ENCODE measurements at places on chromosomes 7 and 10. TPM values are rescaled to one million over a fixed set of nuclear protein-coding genes. Genes with fewer than 3 reads are reported as not detected.

GRCh38 chr7:28192786-28193585 lies 12.4 kb upstream of the JAZF1 start:
- DNase-seq = no peak

DNA sequence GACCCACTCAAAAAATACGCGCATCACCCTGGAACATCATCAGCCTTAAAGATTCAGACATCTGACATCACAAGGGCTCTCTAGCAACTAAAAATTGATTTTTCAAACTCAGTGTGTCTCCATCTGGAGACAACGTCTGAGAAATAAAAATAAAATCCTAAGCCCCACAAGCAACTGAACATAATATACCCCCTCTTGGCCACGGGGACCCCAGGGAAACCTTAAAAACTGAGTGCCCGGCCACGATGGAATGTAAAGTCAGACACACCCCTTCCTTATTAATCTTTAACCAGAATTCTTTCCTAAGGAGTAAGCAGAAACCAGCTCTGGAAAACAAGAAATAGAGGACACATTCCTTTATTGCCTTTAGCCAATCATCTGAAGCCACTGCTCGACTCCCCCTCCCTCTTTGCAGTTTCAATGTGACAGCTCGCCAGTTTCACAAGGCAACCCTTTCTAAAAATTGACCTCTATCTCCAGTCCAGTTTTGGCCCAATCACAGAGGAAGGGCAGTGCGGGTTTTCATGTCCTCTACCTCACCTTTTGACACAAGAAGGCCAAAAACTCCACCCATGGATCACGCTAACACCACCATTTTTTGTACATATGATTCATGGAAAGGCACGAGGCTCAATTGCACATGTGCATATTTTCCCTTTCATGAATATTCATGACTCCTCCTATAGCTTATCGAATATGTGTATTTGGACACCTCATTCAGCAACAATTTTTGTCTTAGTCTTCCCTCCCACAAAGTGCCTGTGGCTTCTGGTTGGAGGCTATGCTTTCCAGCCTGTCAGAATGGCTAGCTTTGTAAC lies 24.2 kb downstream of the IFIT3 start:
- no peak for DNase-seq

DNA sequence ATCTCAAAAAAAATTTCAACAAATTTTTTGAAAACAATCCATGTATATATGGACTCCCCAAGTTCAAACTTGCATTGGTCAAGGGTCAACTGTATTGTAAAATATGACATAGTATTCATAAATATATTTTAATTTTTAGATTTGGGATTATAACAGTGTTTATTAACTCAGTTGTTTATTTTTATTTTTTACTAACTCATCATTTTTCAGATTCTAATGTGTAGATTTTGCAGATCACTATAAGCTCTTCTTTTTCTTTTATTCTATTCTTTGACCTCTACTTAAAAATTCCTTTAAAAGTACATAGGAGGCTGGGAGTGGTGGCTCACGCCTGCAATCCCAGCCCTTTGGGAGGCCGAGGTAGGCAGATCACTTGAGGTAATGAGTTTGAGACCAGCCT lies 8.7 kb downstream of the MEIG1 start:
- DNase-seq = no peak

- DNase-seq = no peak
Observed at GRCh38 chr7:157867685-157868305, 531.0 kb downstream of the DNAJB6 start.

CNOT4 gene
- total RNA-seq = 21.1 TPM

WDR86 gene
- total RNA-seq = not detected

PRR15 gene
- not detected for total RNA-seq

HIF1AN gene
- 53.6 TPM for total RNA-seq

GRCh38 chr10:76632767-76633051 lies 1004.9 kb downstream of the KCNMA1 start:
- no peak for DNase-seq

JCAD gene
- total RNA-seq = 0.16 TPM

FAM237B gene
- not detected for total RNA-seq

EPHA1 gene
- 1.6 TPM for total RNA-seq

DNA sequence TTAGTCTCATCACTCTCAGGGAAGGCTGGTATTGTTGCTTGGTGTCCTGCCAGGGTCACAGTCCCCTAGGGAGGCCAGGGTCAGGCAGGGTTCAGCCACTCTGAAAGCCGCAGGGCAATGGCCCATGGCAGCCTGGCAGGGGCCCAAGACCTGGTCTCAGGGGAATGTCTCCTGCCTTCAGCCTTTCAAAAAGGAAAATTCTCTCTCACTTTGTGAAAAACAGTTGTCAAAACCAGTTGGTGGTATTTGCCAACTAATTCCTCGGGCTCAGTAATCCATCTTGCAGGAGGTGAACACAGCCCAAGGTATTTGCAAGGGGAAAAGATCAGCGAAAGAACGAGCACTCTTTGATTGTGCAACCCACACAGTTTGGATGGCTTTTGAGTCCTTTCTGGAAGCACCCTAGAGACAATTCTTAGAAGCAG lies 101.5 kb downstream of the JCAD start:
- no peak for DNase-seq

- no peak for DNase-seq
Observed at GRCh38 chr10:4848356-4849041, 22.5 kb downstream of the AKR1E2 start.

- DNase-seq = no peak
Observed at GRCh38 chr7:107768263-107768662, 24.3 kb downstream of the CBLL1 start.

- DNase-seq = no peak
Observed at GRCh38 chr7:2198206-2198605, 34.5 kb downstream of the MAD1L1 start.

GRCh38 chr7:12553416-12553815 lies 17.1 kb upstream of the SCIN start:
- DNase-seq = no peak

- DNase-seq = no peak
Observed at GRCh38 chr10:91460681-91461080, 50.5 kb downstream of the HECTD2 start.

SYNPO2L gene
- total RNA-seq = 0.06 TPM

Data from activated CD8-positive, alpha-beta memory T cell treated with anti-CD3 and anti-CD28 coated beads, Interleukin-2, amount 10 ng/mL, durations not matched to agents 7 days and 5 days (primary cell).